ENCODE measurements at places on chromosomes 2 and 18. TPM values are rescaled to one million over a fixed set of nuclear protein-coding genes. Genes with fewer than 3 reads are reported as not detected.

Gene CDH2
- total RNA-seq, result 216 TPM

Gene STAT4
- 16.1 TPM for total RNA-seq

Gene MAL
- not detected for total RNA-seq

Gene RAPH1
- 59.3 TPM for total RNA-seq

Gene RND3
- 176 TPM for total RNA-seq

Gene FBLN7
- total RNA-seq, result 6.2 TPM

Gene C18orf32
- 88.8 TPM for total RNA-seq

Gene LONRF2
- total RNA-seq, result 90.7 TPM

Gene HDAC4
- 27.7 TPM for total RNA-seq

Gene UGT1A8
- total RNA-seq, result not detected

Gene MEP1B
- 0.23 TPM for total RNA-seq
